ENCODE measurements at places on chromosomes 12 and 14.

DNA sequence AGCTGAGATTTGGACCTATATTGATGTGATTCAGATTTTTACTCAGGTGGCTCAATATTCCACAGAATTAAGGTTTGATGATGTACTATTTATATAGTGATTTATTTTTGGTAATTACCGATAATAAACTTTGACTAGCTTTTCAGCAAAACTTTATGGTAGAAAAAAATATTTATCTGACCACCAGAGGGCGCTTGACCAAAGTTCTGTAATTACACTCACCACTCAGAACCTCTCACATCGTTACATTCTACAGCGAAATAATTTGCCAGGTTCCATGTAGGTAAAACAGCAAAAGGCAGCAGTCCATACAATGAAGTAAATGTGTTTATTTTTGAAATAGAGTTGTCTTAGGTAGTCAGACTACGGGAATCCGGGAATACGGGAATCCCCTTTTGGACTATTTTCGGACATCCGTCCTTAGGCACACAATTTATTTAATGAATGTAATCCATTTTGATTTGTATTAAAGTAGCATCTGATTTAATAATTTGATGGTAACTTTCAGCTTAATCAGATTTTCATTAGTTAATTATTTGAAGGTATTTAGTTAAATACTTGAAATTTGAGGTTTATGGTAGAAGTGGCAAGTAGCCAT lies 143.0 kb upstream of the DDHD1 start:
- no peak for DNase-seq

DNA sequence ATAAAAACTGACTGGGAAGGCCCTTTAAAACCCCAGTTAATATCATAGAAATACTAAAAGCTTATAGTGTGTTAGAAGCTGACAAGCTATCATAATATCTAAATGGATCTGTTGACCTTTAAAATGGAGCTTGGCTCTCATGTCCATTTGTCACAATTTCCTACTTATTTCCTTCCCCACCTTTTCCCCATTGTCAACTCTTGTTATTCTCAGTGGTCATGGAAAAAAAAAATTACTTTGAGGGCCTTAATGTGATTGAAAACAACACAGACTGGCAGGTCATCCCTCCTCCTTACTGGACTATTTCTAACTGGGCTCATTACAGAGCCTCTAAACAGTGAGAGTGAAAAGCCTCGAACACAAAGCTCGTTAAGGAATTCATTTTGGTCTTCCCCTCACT lies 13.7 kb upstream of the WNK1 start:
- DNase-seq, result no peak

GRCh38 chr12:116637589-116638150 lies 78.5 kb downstream of the MAP1LC3B2 start:
- no peak for DNase-seq

- no peak for DNase-seq
Measured at GRCh38 chr14:69769623-69770022, 2.7 kb downstream of the SRSF5 start.

- DNase-seq, result no peak
Measured at GRCh38 chr14:75294649-75295033, 16.0 kb downstream of the FOS start.

Measured in glutamatergic neuron (in vitro differentiated cells).